Fibroblast of skin of abdomen (primary cell): ENCODE measurements at places on chromosomes 11 and 22.

DNA sequence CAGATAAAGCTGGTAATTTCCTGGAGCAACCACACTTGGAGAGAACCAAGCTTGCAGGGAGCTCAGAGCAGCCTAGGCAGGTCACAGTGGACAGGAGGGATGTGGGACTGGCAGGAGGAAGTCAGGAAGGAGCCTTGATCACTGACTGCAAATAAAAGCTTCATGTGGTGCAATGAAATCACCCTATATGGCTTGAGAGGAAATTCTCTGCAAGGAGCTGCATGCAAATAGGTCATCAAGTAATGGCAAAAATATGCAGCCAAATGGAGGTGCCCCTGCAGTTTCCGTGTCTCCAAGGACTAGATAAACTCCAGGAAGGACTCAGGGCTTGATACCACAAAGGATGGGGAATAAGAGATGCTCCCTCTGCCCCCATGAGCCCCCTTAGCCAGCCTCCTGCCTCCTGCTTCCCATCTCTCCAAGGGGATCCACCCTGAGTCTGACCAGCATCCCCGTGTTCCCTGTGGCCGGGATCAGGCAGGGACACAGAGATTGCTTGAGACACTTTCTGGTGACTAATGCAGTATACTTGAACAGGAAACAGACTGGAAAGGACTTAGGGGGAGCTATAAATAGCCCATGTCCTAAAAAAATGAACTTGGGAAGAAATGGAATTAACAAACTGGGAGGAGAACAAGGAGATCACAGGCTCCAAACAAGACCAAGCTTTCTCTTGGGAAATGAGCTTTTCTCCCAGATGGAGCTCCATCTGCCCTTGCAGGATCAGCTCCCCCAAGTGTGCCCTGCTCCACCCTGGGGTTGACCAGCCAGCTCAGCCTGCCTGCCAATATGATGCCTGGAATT, 23.9 kb upstream of the MICAL2 start:
- DNase-seq, result peak; percentile 98

DNA sequence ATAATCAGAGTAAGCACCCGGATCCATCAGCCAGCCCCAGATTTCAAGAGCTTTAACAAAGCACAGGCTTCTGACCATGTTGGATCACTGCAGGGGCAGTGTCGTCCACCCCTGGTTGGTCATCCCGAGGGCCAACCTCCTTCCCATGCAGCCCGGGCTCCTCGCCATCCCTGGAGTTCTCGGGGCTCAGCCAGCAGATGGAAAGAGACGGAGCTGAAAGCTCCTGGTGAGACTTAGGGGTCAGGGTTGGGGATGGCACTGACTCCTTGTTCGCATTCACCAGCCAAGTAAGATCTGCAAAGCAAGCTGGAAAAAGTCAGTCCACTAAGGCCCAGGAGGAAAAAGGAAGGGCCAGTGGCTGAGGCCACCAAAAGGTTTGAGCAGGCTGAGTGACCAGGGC, 888.9 kb downstream of the BRD1 start:
- DNase-seq, result no peak

GRCh38 chr22:26660961-26661578, 3.7 kb downstream of the MIAT start:
- no peak for DNase-seq

GRCh38 chr11:105862736-105863367, 159.2 kb downstream of the MSANTD4 start:
- peak; percentile 53 for DNase-seq

- no peak for DNase-seq
These were observed 91.4 kb downstream of the RPL27A start for GRCh38 chr11:8773916-8774539.

- DNase-seq, result peak; percentile 27
These were observed 3.5 kb downstream of the ADM start for GRCh38 chr11:10308201-10308954.

DNA sequence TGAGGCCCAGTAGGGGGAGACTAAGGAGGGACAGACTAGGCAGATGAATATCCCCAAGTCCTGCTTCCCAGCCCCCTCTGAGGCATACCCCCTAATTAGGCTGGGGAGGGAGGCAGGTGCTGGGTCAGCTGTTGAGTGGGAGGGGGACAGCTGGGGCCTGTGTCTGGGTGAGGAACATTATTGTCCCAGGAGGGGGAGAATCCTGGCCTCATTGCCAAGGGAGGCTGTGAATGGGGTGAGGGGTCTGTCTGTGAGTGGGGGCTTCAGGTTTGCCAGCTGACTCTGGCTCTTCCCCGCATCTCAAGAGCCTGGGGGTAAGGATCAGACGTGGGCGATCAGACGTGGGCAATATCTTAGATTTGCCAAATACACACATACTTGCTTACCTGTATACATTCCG, 2.1 kb downstream of the INPPL1 start:
- no peak for DNase-seq

DNA sequence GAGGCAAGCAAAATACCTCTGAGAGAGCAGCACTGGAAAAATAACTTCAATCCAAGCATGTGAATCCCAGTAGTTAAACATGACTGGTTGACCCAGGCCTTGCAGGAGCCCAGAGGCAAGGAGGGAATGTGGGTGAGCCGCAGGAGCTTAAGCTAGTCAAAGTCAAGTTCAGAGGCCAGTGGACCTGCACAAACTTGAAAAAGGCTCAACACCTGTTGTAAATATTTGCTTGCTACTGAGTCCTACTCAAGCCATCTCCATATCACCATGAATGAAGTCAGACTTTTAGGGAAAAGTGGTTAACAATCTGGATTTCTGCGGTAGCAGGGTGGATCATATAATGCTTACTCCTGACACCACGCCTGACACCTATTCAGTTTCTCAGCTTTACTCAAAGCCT, 4.8 kb upstream of the CAT start:
- DNase-seq, result no peak

DNA sequence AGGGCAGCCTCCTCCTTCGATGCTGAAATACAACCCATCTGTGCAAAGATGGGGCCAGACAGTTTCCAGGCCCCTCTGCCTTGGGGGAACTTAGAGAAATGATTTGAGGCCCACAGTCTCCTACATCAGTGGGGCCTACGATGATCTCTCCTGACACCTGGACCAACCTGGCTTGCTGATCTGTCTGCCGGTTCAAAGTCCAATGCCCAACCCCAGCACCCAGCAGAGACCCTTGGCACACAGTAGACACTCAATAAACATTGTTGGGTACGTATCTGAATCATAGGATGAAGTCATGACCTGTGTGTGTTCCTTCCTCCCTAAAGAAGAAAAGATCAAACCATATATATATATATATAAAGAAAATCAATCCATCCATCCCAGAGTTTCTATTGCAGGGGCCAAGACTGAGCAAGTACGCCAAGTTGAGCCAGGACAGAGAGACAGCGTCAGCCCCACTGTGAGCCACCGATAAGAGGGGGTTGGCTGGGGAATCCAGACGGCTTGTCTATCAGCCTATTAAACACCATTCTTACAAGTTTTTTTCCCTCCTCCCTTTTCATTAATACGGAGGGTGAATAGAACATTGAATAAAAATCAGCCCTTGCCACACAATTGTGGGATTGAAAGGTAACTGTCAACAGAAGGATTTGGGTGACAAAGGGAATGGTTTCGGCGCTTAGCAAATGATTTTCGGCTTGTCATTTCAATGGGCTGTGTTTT, 244.1 kb downstream of the MN1 start:
- DNase-seq, result no peak

GRCh38 chr11:3123305-3123704, 41.8 kb downstream of the OSBPL5 start:
- no peak for DNase-seq

DNA sequence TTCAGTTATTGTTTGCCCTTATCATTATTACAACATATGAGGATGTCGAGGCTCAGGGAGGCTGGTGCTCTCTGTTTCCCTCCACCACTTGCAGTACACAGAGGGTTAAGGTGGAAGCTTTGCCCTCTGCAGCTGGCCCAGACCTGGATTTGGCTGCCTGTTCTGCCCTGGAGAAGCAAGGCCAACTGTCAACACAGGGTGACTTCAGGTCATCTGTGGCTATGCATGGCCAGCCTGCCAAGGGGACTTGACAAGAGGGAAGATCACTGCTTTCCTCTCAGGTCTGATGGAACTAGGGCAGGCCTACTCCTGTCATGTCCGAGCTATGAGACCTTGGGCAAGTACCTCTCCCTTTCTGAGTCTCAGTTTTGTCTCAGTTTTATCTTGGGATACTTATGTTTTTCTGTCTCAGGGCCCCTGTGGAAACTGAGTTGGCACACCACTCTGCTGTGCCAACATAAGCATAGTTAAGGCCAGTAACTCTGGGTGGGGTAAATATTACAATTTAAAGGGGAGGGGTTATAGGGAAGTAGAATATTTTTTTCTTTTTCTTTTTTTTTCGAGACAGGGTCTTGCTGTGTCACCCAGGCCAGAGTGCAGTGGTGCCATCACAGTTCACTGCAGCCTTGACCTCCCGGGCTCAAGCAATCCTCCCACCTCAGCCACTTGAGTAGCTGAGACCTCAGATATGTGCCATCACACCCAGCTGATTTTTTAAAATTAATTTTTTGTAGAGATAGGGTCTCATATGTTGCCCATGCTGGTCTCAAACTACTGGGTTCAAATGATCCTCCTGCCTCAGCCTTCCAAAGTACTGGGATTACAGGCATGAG, 2.4 kb upstream of the THRSP start:
- no peak for DNase-seq

GRCh38 chr11:11380883-11381282, 27.8 kb upstream of the CSNK2A3 start:
- DNase-seq, result no peak
